ENCODE measurements at places on chromosomes 16 and 17. TPM values are rescaled to one million over a fixed set of nuclear protein-coding genes. Genes with fewer than 3 reads are reported as not detected.

Gene SLFN12
- polyA plus RNA-seq: 8.3 TPM

Gene MARCHF10
- not detected for polyA plus RNA-seq

Gene KRT40
- polyA plus RNA-seq: 14.0 TPM

Gene HYDIN
- polyA plus RNA-seq: 1.4 TPM

Gene SLC4A1
- 7.8 TPM for polyA plus RNA-seq

Gene EVPLL
- polyA plus RNA-seq: not detected

DNA sequence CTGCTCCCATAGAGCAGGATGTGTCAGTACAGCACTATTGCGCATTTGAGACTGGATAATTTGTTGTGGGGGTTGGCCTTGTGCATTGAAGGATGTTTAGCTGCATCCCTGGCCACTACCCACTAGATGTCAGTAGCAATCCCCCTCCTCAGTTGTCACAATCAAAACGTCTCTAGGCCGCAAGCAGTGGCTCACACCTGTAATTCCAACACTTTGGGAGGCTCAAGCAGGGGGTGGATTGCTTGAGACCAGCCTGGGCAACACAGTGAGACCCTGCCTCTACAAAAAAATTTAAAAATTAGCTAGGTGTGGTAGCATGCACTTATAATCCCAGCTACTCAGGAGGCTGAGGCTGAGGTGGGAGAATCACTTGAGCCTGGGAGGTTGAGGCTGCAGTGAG, 48.4 kb downstream of the CENPV start:
- DNase-seq: no peak

- no peak for DNase-seq
These were observed 57.1 kb upstream of the KIF2B start for GRCh38 chr17:53765609-53766008.

DNA sequence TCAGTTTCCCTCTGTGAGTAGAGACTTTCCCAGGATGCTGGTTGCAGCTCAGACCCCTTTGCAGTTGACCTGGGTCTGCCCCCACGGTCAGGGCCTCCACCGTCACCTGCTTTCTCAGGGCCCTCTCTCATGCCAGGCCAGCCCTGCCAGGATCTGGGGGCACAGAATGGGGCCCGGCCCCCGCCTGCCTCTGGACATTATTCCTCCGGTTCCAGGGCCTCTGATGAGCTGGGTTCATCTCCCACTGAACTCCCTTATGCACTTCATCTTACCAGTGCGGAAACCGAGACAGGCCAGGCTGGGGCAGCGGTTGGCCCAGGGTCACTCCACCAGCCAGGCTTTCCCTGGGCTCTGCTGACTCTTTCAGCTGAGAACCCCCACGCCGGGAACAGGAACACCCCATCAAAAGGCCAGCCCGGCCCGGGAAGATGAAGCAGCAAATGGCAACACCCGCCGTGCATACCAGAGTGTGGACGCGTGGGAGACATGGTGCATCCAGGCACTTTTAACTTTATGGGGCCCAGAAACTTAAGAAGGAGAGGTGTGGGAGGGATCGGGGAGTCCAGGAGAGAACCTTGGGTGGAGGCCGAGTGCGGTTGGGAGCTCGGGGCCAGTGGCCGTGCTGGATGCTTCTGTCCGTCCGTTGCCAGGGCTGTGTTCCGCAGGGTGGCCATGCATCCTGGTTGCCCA, 19.9 kb downstream of the ZNF469 start:
- no peak for DNase-seq

DNA sequence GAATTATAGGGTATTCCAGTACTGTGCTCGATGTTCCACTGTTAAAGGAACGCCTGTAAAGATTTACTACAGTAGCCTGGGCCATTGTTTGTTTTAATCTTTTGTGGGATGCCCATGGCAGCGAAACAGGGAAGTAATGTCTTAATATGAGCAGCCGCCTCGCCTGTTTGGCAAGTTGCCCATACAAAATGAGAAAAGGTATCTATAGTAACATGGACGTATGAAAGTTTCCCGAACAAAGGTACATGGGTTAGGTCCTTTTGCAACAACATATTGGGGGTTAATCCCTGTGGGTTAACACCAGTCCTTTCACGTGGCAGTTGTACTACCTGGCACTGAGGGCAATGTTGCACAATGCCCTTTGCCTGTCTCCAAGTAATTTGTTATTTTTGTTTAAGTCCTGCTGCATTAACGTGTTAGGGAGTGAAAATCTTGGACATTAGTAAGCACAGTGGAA, 21.1 kb upstream of the TMC5 start:
- DNase-seq: no peak

DNA sequence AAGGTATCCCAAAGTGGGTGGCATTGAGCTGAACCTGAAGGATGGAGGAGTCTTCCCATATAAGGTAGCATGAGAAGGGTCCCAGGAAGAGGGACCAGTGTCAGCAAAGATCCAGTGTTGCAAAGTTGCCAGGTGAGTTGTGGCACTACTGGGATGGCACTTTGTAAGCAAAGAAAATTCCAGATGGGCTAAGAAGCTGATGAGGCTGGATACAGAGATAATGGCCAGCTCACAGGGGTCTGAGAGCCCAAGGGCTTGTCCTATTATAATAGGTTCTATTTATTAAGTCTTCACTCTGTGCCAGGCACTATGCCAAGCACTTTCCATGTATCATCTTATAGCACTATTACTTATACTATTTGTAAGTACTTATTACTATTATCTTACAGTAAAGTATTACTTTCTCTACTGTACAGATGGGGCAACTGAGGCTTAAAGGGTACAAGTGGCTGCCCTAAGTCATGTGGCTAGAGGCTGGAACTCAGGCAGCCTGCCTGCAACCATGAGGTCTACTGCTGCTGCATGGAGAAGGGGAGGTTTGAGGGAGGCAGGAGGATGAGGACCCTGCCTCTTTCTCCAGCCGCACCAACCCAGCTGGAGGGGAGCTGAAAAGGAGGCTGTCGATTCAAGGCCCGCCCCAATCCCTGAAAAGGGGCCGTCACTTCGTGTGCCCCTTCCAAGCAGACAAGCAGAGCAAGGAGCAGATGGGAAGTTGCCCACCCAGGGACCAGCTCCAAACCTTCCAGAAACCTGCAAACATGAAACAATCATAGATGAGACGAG, 86.5 kb downstream of the C16orf78 start:
- DNase-seq: no peak

DNA sequence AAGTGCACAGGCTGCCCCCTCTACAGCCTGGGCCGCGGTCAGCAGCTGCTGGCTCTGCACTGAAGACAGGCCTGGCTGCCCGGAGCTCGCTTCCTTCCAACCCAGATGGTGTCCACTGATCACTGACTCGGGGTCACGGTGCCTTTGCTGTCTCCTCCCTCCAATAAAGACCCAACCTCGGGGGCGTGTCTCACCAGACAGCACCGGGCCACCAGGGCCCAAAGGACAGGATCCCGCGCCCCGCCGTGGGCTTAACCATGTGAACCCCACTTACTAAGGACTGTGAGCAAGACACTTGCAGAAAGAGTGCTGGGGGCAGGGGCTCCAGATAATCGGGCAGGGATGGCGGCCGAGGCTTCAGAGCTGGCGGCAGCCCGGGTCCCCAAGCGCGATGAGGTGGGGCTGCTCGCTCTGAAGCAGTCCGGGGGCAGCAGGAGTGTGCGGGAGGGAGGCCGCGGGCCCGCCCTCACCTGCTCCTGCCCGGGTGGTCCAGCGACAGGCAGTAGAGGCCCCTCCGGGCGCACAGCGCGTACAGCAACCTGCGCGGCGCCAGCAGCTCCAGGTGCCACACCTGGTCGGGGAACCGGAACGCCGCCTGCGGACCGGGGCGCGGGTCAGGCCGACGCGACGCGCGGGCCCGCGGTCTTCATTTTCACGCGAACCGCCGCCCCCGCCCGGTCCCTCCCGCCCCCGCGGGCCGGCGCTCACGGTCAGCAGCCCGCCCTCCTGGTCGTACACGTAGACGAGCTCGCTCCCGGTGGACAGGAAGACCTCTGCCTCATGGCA, 502 bp downstream of the FAAP100 start:
- DNase-seq: no peak

GRCh38 chr17:65074778-65075250, 18.3 kb upstream of the GNA13 start:
- no peak for DNase-seq

GRCh38 chr16:2194166-2194834, 2.1 kb downstream of the CASKIN1 start:
- peak; percentile 36 for DNase-seq

- DNase-seq: no peak
These were observed 23.3 kb downstream of the STAT5B start for GRCh38 chr17:42252597-42253550.

GRCh38 chr17:2452216-2452750, 51.4 kb upstream of the MNT start:
- DNase-seq: no peak

DNA sequence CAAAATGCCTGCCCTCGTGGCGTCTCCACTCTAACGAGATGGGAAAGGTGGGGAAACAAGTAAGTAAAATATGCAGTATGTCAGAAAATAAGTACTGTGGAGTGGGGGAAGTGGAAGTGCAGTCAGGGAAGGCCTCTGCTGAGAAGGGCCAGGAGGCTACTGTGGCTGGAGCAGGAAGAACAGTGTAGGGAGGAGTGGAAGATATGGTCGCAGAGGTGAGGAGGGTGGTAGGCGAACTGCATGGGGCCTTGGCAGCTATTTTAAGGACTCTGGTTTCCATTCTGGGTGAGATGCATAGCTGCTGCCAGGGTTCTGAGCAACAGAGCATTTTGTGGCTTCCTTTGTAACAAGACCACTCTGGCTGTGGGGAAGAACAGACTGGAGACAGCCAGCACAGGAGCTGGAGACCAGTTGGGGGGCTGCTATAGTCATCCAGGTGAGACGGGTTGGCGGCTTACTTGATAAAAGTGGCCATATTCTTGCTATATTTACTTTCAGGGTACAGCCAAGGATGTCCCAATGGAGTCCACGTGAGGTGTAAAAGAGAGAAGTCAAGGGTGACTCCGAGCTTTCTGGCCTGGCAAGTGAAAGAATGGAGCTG, 42.6 kb downstream of the CYTH1 start:
- no peak for DNase-seq

- DNase-seq: no peak
These were observed 13.8 kb upstream of the WFIKKN1 start for GRCh38 chr16:616733-617586.

Measured in muscle of arm (tissue), 14 donors.